ENCODE measurements at places on chromosomes 4 and X.

GRCh38 chr4:1499465-1499864 lies 93.2 kb upstream of the NKX1-1 start:
- no peak for DNase-seq

DNA sequence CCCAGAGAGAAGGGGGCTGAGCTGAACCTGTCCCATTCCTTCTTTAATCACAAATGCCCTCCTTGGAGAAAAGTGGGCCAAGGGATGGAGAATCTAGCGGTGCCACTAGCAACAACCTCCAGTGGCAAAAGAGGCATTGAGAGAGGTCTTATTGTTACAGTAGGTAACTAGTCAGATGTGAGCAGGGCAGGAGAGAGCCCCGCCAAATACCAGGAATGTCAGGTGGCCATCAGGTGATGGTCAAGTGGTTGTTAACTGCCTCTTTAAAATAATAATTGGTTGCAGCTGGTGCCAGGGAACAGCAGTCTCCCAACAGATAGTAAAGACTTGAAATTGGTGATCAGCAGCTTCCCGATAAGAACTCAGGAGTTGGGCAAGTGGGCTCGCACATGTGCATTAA lies 116.1 kb downstream of the EVC2 start:
- no peak for DNase-seq

DNA sequence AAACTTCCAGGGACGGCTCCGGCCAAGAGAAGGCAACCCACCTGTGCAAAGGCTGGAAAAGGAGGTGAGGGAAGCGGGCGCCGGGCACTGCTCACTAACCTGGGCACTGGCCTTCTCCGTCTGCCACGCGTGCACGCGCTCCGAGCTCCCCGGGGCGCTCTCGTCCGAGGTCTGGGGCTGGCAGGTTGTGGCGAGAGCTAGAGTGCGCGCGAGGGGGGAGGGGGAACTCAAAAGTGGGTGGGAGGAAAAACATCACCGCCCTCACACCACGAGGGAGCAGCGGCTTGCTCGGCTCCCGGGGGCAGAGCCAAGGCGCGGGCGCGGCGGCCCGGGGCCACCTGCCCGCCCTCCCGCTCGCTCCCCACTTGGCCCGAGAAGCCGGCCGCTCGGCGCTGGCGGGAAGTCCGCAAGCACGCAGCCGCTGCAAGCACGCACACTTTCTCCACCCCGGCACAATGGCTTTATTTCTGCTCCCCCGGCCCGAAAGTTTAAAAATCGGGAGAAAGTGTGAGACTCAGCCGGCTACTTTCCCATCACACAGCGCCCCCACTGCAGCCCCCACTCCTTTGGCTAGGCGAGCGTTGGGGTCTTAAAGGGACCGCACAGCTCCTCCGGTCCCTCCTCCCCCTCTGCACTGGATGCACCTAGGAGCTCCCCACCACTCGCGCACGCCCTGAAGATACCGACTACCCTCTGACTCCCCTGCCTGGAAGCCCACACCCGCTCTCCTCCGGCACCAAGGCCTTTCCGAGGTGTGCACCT lies at the start of gene CHRDL1:
Gene CHRDL1 (minus strand): TSS at position 173 of the 762 bp plus-strand sequence. CDS start 3,636 bp downstream, outside the sequence.
- DNase-seq, result peak; percentile 45

- DNase-seq, result no peak
These were observed 1535.8 kb upstream of the PCDH10 start for GRCh38 chr4:131613086-131613823.

DNA sequence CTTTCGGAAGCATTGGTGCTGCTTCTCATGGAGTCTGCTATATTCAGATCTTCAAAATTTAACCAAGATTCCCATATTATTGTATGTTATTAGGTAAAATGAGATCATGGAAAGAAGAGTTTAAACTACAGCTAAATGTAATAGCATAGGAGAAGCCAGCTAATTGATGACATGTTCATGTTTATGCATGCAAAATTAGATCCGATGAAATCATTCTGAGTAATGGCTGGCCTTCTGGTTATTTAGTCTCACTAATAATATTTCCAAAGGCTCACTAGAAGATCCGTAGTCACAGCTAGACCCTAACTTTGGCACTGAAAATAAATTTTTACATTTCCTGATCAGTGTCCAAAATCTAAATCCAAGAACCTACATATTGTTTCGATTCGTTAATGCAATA lies 19.8 kb upstream of the PHKA2 start:
- DNase-seq, result no peak

DNA sequence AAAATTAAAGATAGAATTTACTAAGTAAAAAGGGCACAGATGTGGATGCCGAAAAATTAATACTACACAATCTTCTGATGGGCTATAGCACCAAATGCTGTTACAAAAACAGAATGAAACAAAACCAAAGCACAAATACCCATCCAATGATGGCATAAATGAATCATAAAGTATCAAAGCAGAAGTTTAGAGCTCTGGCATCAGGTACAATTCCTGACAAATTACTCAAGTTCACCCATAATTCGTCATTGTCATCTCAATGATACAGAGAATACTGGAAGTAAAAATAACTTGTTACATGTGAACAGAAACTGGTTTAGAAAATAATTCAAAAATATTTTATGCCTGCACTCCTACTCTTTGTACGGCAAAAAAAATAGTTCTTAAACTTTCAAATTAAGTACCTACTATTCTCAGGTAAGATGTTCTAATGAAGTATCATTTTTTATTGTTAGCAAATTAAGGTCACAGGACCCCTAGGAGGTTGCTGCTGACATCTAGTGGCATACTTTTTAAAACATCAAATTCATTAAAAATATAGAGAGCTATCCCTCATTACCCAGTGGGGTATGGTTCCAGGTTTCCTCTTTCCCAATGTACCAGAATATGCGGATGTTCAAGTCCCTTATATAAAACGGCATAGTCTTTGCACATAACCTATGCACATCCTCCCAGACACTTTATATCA lies 126.1 kb downstream of the INPP4B start:
- DNase-seq, result no peak

DNA sequence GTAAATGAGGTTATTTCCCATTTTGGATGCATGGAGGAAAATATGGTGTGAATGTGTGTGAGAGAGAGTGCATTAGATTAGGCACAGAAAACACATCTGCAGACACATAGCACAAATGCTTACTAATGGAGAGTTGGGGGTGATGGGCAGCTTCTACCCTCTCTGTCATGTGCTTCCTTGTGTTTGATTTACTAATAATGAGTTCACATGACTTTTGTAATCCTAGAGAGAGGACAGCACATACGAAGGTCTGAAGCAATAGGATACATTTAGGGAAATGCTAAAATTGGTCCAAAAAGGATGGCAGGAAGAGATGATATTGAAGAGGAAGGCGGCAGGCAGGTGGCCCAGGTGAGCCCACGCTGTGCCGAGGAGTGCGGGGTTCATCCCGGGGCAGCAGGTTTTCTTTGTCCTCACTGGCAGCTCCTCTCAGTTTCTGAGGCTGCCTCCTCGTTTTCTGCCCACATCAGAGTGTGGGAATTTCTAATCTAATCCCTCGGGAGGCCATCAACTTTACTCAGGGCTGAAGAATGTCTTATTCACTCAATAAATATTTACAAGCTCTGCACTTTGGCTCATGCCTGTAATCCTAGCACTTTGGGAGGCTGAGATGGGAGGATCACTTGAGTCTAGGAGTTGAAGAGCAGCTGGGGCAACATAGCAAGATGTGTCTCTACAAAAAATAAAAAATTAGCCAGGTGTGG lies 15.9 kb upstream of the MAP9 start:
- DNase-seq, result no peak

DNA sequence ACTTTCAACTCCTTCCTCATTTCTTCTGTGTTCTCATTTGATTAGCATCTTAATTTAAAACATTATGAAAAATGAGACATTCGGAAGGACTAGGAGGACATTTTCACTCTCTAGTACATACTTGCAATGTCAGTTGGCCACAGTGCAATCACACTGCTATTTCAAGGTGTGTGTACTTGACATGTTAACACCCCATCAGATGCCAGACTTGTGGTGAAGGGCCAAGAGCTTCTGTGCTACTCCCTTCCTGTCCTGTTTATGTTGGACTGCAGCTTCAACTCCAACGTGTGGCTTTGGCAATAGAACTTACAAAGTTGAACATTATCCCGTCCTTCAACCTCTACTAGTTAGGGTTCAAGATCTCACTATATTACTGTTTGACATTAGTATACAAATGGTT lies 221.0 kb downstream of the PALLD start:
- peak; percentile 40 for DNase-seq

GRCh38 chr4:170106900-170107299 lies 17.1 kb upstream of the AADAT start:
- DNase-seq, result no peak

DNA sequence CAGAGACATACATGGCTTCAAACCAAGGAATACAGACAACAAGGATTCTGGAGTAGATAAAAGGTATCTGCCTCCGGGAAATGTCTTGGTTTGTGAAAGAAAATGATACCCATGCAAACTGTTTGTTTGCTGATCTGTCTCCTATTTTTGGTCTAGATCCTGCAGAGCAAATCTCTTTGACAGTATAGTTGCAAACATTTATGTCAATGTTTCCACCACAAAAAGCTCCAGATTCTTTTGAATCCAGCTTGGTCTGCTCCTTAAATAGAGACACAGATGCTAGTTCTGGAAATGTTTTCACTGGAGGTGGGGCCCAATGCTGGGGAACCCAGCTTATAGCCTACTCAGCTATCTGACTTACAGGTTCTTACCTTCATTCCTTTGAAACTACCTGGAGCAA lies 119.7 kb downstream of the ATG4A start:
- no peak for DNase-seq

DNA sequence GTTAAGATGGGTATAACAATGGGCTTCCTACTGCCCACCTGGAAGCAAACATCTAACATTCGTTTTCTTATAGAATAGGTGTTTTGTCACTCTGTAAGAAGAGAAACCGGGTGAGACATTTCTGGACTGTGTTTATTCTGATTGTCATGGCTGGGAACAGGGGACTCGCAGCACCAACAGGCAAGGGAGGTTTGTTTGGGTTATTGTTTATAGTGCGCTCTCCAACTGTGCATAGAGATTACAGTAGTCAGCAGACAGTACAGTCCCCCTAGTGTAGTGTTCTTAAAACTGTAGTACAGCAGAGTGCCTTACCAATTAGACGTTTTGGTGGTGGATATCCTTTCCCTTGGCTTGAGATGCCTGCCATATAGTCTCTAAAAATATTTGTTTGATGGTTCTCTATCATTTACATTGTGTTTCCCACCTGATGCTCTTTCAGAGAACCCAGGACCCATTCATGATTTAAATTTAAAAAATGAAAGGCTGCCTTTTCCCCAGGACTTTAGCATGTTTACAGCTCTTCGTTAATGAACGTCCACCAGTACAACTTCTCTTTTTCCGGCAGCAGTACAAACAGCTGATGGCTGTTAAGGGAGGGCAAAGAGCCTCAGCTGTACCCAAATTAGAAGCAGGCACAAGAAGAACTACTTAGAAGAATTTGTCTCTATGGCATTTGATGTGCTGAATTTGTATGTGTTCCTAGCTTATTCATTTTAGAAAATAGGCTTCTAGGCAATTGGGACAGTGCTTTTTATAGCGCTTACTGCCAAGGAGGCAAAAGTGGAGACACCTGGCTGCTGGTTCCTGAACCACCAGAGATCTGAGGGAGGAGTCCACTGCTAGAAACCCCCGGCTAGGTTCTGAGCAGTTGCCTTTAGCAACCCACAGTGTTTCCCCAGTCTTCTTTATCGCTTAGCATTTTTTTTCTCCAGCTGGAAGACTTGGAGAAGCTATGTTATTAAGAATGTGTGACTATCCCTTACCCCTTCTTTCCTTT lies 1.0 kb upstream of the RNF150 start:
- no peak for DNase-seq

- DNase-seq, result no peak
These were observed 305.3 kb downstream of the FRMPD4 start for GRCh38 chrX:12443534-12444098.

DNA sequence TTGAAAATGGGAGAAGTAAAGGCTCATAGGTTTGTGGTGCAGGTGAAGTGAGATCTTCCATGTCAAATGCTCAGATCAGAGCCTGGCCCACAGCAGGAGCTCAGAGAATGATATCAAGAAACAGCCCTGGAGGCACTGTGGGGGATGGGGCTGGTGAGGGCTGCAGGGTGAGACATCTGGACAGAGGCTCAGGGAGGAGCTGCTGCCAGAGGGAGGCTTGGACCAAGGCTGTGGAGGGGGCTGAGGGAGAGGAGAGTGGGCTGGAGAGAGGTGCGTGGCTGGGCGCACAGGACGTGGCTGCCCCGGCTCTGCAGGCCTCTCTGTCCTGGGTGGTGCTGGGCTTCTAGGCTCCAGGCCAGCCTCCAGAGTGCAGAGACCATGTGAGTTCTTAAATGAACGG lies 5.6 kb downstream of the SORCS2 start:
- DNase-seq, result no peak

GRCh38 chr4:6988016-6988715 lies 55.0 kb upstream of the TADA2B start:
- no peak for DNase-seq

- peak; percentile 68 for DNase-seq
These were observed 63.9 kb downstream of the TRAPPC11 start for GRCh38 chr4:183722731-183723560.

DNA sequence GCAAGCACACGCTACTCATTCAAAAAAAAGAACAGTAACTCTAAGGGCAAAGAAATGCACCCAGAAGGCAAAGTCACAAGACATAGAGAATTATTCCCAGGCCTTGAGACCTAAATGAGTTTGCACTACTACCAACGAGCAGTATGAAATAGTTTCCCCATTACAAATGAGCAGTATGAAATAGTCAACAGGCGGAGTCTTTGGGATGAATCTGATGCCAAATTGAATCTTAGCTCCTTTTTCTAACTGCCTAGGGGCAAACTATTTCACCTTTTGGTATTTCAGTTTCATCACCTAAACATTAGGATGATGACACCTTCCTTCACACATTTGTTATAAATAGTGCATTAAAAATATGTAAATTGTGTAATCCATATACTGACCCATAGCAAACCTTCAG lies 213.0 kb upstream of the FAT4 start:
- no peak for DNase-seq

DNA sequence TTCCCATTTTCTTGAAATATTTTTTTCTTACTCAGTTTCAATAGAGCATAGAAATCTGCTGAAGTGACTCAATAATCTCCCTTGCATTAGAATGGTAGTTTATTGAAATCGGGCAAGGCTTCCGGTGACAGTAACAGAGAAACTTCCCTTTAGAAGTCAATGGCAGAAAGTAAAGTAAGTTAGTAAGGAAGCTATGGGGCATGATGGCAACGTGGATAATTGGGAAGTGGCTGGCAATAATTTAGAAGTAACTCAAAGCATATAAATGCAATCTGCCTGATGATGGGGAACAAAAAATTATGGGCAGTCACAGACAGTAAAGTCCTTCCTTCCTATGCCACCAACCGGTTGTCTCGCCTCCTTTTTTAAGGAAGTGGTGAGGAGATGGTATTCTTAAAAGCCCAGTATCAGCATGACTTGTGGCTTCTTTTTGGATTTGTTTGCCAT lies 7.6 kb downstream of the CYBB start:
- DNase-seq, result no peak

Data from femur (tissue), 1 donor.